ENCODE measurements at places on chromosomes 16 and 17.

DNA sequence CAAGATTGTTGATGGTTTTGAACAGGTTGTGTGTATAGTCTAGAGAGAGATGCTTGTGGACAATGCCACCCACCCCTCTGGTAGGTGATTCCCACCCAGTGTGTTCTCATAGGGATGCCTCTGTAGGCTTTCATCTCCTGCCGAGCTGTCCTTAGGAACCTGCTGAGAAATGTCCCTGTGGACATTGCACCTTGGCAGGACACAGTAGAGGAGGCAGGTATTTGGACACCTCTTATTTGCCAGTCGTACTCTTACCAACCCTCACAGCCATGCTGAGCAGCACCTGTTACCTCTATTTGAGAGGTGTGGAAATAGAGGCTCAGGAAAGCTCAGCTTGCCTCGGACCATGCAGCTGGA is 33.2 kb downstream of the EPN2 start:
- DNase-seq: no peak

- no peak for DNase-seq
Measured at GRCh38 chr17:9104370-9105041, 83.2 kb downstream of the NTN1 start.

GRCh38 chr16:54305080-54305479 is 18.5 kb upstream of the IRX3 start:
- DNase-seq: no peak

- no peak for DNase-seq
Measured at GRCh38 chr17:37647856-37648255, 4.6 kb upstream of the DDX52 start.

- DNase-seq: no peak
Measured at GRCh38 chr16:74268372-74268782, 28.2 kb upstream of the PSMD7 start.

- peak; percentile 94 for DNase-seq
Measured at GRCh38 chr17:79947351-79948031, 88.2 kb downstream of the TBC1D16 start.

DNA sequence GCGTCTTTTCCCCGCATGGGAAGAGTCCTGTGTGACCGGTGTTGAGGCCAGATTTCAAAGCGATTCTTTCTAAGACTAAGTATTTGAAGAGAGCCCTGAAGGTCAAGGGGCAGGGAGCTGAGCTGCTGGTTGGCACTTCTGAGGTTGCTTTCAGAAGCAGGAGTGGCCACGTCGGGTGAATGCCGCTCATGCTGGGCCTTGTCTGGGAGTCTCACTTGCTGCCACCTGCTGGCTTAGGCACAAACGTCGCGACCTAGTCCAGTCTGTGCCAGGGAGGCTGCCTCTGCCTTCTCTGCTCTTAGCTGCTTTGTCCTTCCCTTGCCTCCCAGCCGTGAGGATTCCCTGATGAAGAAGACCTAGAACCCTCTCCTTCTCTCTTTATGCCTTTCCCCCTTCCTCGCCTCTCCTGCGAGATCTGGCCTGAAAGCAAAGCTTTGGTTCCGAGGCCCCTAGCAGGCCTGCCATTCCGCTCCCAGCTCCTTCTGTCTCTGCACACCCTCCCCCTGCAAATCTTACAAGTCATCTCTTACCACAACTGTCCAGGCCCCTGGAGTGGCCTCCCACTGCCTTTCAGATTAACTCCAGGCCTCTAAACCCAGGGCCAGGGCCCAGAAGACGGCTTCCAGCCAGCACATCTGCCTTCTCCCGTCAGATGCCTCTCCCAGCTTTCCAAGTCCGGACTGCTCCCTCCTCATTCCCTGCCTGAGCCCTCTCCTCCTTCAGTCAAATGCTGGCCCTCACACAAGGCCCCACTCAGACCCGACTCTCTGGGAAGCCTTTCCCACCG is 11.4 kb downstream of the CTNS start:
- peak; percentile 75 for DNase-seq

DNA sequence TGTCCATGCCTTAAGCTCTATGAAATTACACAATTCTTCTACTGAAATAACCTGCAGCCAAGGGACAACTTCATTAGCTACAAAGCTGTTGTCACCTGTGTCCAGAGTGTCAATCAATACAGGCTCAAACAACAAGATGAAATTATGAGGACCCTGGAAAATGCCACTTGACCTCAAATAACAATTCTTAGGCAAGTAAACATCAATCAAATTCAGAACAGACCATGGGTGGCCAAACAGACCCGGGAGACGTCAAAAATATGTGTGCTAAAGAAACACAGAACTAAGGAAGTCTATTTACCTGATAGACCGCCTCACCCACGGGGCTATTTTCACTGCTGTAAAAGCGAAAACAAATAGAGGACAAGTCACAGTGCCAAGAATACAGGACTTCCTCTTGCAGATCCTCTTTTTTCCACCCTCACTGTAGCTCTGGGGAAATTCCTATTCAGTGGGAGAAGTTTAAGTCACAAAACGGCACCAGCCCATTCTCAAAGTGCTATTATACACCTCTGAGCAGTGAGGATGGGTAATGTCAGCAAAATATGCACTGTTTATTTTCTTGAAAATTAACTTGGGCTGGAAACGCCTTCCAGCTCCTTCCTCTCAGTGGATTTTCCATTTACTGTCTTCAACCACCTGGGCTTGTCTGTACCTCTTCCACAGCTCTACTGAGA is 2.7 kb downstream of the LITAF start:
- no peak for DNase-seq

GRCh38 chr16:29319726-29320125 is 86.8 kb downstream of the NPIPB11 start:
- DNase-seq: no peak

DNA sequence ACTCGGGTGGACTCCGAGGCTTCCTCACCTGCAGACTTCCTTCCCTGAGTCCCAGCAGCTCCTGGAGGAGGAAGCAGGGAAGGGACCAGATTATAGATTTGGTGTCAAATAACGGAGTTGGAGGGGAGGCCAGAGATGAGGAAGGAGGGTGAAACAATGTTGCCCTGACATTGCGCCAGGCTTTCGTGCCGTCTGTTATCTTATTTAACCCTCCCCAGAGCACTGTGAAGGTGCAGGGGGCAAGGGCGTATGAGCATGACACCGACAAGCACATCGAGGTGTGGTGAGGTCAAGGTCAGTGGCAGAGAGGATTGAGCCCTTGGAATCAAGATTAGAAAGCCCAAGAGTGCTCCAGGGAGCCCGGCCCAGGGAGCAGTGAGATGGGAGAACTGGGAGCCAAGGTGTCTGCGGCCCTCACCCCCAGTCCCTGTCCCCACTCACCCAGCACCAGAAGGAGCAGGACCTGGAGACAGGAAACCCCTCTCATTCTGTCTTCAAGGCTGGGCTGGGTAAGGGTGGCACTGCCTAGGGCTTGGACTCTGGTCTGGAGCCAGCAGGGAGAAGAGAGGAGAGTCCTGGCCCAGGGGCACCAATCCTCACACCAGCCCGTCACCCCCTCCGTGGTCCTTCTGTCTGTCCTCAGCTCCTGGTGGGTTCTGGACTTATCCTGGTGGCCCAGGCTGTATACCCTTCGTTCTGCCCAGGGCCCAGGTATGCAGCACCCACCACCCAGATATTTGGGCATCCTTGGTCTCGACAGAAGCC is 1.1 kb downstream of the PRSS33 start:
- DNase-seq: no peak

DNA sequence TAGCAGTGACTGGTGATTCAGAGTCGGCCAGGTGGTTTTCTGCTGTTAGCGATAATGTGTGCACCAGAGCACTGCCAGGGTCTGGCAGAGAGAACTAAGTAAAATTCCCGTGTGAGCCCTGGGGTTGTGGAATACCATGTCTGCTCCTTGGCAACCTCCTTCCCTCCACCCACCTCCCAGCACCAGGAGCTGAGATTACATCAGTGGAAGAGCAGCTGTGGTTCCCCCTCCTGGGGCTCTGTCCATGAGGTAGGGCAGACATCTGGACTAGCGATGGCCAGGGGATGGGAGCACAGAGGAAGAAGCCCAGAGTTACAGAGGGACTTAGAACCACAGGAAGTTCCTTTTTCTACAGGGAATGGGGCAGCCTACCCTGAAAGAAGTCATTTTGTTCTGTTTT is 15.8 kb downstream of the CLEC10A start:
- DNase-seq: peak; percentile 57

DNA sequence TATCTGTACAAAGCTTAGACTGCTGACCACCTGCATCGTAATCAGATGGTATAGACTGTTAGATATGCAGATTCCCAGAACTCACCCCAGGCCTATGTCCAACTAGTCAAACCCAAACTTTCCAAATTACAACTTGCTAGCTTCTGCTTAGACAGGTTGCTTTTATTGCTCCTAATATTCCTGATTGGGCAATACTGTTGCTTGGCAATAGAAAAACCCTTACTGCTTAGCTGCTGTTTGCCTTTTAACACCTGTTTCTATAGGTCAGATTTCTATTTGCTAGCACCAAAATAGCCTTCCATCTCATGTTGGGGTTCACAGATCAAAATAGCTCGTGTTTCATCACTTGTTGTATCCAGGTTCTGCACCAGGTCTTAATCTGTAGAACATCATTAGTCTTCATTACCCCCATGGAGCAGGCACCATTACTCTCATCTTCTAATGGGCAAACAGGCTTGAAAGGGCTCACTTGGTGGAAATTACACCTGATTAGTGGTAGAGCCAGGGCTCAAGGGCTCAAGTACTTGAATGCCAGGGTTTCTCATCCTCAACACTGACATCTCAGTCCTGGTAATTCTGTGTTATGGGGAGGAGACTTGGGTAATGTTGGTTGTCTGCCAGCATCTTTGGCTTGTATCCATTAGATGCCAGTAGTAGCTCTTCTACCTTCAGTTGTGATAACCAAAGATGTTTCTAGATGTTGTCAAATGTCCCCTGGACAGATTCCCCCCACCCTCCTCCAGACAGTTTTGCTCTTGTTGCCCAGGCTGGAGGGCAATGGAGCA is 2.7 kb downstream of the ZP2 start:
- no peak for DNase-seq

- no peak for DNase-seq
Measured at GRCh38 chr16:47035436-47035835, 62.0 kb upstream of the DNAJA2 start.

- DNase-seq: no peak
Measured at GRCh38 chr17:69578385-69578936, 164.0 kb downstream of the MAP2K6 start.

GRCh38 chr17:8402921-8403536 is 5.4 kb upstream of the RNF222 start:
- no peak for DNase-seq
